ENCODE measurements at places on chromosomes 1 and 21.

GRCh38 chr1:168428063-168428731 is 115.6 kb downstream of the XCL2 start:
- no peaks in the 10 kb centered on the region for H3K4me1 ChIP-seq
- H3K27ac ChIP-seq, result no peak overlapping the region
- no peak overlapping the region for H3K4me3 ChIP-seq
- DNase-seq, result no peak

DNA sequence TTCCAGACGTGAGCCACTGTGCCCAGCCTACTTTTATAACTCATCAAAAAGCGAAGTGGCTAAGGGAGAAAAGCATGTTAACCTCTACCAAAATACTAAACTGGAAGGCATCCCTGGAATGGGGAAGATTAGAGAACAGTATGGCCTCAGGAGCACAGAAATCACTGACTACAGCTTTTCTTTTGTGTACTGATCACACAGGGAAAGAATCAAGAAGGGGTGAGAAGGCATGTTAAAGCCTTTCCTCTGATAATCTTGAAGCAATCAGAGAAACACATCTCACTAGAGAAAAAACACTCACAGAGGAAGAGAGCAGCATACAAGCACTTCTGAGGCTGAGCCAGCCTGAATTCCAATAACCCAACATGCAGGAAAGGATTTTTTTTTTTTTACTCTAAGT is 10.7 kb downstream of the PCAT6 start:
- DNase-seq, result no peak
- peak overlapping the region; percentile 96 for H3K27ac ChIP-seq
- H3K36me3 ChIP-seq, result no peaks in the 10 kb centered on the region
- H3K27me3 ChIP-seq, result no peaks in the 10 kb centered on the region
- H3K4me1 ChIP-seq, result peaks cover 13% of the 10 kb centered on the region
- H3K4me3 ChIP-seq, result peak overlapping the region; percentile 66

- no peaks in the 10 kb centered on the region for H3K27me3 ChIP-seq
- no peak for DNase-seq
- H3K36me3 ChIP-seq, result peaks cover 28% of the 10 kb centered on the region
- H3K4me1 ChIP-seq, result peaks cover 11% of the 10 kb centered on the region
- H3K4me3 ChIP-seq, result no peak overlapping the region
These were observed 12.2 kb downstream of the VASH2 start for GRCh38 chr1:212962509-212962908.

DNA sequence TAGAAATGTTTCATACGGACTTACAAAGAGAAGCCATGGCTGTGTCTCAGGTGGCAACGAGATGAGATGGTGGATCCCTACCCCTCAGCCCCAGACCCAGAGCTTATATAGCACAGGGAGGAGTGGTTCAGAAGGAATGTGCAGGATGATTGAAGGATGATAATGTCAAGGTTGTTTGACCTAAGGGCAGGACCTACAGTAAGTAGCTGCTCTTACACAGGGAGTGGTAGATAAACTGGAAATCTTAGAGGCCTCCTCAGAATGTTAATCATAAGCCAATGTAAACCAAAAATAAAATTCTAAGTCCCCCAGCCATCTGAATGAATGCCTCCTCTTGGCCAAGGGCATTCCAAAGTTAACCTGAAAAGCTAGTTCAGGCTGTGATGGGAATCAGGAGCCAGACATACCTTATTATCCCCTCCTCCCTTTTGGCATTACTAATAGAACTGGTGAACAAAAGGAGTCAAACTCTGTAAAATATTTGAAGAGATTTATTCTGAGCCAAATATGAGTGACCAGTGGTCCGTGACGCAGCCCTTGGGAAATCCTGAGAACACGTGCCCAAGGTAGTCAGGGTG is 45.8 kb upstream of the PDE9A start:
- no peaks in the 10 kb centered on the region for H3K36me3 ChIP-seq
- peak overlapping the region; percentile 49 for H3K4me3 ChIP-seq
- H3K27ac ChIP-seq, result peak overlapping the region; percentile 67
- no peak for DNase-seq

DNA sequence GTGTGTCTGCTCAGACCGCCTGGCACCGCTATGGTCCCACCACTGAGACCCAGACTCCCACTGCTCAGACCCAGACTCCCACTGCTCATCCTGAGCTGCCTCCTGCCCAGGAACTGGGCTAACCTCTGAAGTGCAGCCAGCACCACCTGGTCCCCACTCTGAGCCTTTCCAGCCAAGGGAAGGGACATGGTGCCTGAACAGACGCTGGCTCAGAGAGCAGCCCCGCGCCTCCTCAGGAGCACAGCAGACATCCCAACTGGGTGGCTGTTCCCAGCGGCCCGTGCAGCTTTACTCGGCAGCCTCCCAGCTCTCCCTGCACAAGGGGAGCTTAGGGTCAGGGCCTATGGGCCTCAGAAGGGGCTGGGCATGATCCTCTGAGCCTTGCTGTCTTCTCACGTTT is 27.8 kb upstream of the CNTN2 start:
- peaks cover 15% of the 10 kb centered on the region for H3K27me3 ChIP-seq
- no peak overlapping the region for H3K4me3 ChIP-seq
- H3K27ac ChIP-seq, result no peak overlapping the region
- no peak for DNase-seq
